SW480 (cell line): ENCODE measurements at places on chromosomes 2 and 18.

DNA sequence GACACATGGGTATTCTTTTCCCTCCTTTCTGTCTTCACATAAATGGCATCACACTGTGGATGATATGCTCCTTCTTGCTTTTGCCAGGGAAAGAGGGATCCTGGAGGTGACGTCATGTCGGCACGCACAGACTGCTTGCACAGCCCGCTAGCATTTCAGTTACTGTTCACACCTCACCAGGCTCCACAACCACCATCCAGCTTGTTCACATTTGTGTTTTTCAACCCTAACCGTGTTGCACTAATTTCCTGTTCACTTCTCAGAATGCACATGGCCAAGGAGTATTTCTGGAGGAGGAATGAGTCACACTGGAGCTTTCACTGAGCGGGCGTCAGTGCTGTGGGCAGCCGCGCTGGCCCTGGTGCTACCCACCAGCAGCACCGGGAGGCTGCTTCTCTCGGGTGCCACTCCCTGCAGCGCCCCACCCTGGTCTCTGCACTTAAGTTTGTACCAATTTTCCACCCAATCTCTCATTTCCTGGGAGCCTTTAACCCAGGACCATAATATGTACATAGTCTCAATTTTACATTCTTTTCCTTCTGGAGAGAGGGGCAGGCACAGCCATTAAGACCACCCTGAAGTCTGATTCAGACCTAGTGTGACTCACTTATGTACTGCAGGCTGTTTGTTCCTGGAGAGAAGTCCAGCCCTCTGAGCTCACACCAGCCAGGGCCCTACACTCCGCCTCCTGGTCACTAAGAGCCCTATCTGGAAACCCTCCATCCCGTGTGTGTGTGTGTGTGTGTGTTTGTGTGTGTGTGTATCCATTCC is 65.1 kb downstream of the MBP start:
- peak; percentile 62 for DNase-seq

DNA sequence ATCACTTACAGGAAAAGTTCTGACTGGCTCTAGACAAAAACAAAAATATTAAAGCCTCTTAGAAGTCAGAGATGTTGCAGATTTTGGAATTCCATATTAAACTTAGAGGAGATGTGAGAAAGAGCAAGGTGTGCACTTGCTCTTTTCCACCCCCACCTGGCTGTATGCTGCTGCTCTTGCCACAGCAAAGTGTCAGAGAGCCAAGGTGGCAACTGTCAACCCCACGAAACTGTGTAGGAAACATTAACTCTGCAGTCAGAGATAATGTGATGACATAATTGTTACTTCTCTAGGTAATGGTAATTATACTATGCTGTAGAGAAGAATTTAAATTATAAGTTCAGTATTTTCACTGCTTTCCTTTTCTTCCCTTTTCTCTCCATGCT is 25.4 kb downstream of the CD8A start:
- DNase-seq: no peak

GRCh38 chr2:241898463-241899270 is 29.1 kb downstream of the RTP5 start:
- DNase-seq: no peak

DNA sequence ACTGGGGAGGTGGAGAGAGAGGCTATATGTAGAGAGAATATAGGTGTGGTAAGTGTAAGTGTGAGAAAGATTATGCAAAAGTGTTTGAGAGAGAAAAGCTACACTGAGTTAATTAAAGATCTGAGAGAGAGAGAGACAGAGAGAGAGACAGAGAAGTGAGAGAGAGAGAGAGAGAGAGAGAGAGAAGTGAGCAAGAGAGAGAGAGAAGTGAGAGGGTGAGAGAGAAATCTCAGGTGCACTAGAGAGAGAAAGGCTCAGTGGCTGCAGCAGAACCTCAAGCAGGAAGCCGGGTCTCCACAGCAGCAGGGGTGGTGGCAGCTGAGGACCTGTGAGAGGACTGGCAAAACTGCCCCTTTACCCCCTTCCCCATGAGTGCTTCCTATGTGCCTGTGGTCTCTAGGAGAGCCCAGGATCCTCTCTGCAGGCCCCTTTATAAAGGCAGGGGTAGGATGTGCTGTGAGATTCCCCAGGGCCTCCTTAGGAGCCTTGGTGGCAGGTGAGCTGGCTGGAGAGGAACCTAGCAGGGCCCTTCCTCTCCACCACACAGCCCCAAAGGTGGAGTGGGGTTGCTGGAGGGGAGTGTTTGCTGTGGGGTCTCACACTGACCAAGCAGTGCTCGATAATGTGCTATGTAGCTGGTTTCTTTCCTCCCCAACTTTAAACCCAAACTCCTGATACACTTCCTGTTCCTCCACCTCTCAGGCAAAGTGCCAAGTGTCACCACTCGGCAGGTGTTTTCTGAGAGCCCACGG is 52.6 kb downstream of the SLC4A5 start:
- DNase-seq: no peak

GRCh38 chr2:40751981-40752380 is 300.1 kb upstream of the SLC8A1 start:
- no peak for DNase-seq

- no peak for DNase-seq
These were observed 8.7 kb upstream of the DSG2 start for GRCh38 chr18:31489311-31489710.

DNA sequence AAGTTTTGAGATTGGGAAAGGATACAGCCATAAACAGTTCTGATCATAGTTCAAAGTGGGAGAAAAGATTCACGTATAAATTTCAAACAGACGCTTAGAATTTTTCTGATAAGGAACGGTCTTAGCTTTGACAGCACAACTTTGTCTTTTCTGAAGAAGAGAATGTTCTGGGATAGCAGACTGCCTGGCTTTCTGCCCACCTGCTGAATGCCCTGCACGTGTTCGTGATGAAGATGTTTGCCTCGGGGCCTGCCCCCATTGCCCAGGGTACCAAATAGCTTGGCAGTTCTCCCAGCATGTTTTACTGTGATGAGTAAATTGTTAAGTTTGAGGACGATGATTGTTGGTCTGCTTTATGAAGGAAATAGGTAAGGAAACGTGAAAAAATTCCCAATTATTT is 4.6 kb downstream of the MRPL33 start:
- DNase-seq: no peak

DNA sequence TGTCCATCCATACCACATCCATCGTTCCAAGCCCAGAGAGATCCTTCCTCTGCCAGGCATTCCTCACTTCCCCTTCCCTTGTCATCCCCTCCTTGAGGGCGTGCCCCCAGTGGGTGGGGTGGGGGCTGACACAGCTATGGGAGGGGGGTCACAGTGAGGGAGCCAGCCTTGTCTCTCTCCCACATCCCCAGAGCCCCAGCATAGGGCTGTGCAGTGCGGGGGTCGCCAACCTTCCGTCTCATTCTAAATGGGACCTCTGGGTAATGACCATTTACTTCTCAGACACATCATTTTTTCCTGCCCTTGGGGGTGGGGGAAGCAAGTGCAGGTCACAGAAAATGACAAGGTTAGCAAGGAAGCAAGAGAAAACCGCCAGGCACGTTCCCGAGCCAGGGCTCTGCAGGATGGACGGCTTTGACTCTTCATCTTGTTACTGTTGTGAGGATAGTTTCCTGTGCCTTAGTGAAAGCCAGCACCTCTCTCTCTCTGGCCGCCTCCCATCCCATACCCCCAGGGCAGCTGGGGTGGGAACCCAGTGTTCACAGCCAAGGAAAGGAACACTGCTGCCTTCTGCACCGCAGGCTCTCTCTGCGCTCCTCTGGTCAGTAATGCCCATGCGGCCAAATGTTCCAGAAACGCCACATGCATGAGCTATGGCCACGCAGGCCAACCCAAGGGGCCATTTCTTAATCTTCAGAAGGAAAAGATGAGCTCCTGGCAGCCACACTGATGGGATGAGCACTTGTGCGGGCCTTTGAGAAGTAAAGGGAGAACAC is 22.7 kb upstream of the OTOS start:
- DNase-seq: no peak

GRCh38 chr2:215982465-215982875 is 30.9 kb downstream of the MREG start:
- no peak for DNase-seq

GRCh38 chr2:68045342-68045741 is 17.5 kb downstream of the C1D start:
- DNase-seq: no peak

- DNase-seq: no peak
These were observed 29.6 kb downstream of the ARL4C start for GRCh38 chr2:234467289-234467688.

- DNase-seq: peak; percentile 54
These were observed 625 bp downstream of the ARPC2 start for GRCh38 chr2:218217360-218218267.

GRCh38 chr2:73896362-73897239 is 3.8 kb downstream of the ACTG2 start:
- no peak for DNase-seq

GRCh38 chr2:165795011-165795410 is 964 bp upstream of the GALNT3 start:
- no peak for DNase-seq

DNA sequence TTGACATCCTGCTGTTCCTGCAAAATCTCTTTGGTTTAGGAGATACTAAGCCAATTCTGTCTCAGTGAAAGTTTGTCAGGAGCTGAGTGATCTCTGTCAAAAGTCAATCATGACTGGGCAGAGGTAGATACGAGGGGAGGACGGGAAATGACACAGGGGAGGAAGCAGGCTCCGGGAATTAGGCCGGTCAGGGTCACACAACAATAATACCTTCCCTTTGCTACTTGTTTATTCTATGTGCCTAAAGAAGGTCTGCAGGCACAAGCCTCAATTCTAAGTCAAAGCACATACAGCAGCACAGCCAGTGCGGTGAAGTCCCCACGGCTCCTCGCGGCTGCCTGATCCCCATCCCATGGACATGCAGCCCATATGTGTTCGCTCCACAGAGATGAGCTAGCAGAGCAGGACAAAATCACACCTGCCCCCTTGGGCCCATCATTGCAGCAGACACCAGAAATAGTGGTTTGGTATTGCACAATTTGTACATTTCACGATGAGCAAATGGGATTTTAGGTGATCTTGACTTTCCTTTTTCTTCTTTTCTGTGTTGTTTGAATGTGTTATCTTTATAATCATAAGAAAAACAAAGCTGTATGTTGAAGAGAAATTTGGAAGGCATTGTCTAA is 141.4 kb downstream of the VAPA start:
- no peak for DNase-seq

GRCh38 chr2:23824777-23825212 is 102.1 kb downstream of the ATAD2B start:
- peak; percentile 61 for DNase-seq

- DNase-seq: no peak
These were observed 119.6 kb downstream of the ZFP36L2 start for GRCh38 chr2:43106559-43107527.

DNA sequence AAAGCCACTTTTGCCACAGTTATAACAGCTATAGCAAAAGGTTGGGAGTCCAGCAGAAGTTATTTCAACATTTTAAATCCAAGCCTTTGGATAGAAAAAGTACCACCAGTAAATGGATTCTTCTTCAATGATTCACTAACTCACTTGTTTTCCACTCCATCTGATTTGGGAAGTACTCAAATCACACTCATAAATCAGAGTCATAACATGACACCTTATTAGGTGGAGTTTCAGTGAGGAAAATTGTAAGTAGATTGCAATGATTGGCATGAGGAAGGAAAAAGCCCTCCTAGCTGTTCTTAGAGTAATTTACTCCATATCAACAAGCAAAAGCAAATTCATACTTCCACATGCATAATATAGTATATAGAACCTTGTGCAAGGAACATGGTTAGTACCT is 132.9 kb downstream of the NR4A2 start:
- DNase-seq: no peak

- no peak for DNase-seq
These were observed 3.7 kb downstream of the ADNP2 start for GRCh38 chr18:80112624-80113248.

GRCh38 chr18:74436158-74436769 is 20.8 kb downstream of the DIPK1C start:
- DNase-seq: no peak

GRCh38 chr2:29317077-29317517 is 201.9 kb downstream of the CLIP4 start:
- DNase-seq: no peak

GRCh38 chr2:163800951-163801381 is 65.2 kb upstream of the FIGN start:
- DNase-seq: peak; percentile 1

DNA sequence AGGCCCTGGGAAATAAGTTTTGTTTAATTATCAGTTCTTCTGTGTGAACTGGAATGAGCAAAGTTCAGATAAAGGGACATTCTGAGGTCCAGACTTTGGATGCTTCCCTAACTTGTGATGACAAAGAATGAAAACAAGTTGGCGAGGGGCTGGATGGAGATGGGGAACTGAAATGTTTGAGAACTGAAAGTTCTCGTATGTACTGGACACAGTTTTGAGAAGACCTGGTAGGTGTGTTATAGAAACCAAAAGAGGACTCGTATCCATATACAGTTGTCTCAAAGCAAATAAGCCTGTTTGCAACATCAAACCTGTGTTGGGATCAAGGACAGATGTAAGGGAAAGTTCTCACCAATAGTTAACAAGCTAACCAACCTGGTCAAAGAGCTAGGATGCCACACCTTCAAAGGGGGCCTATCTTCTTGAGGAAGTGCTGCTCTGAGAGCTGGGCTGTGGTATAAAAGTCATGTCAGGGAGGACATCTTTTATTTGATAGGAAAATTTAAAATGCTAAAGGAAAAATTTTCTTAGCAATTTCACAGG is at the start of gene UPP2:
Gene UPP2 (plus strand): TSS at position 493 of the 543 bp plus-strand sequence. CDS start 188 bp downstream, outside the sequence.
- DNase-seq: no peak

- DNase-seq: peak; percentile 40
These were observed 216.2 kb downstream of the GBX2 start for GRCh38 chr2:235951982-235952381.

- DNase-seq: no peak
These were observed 597.5 kb downstream of the SLC4A3 start for GRCh38 chr2:220224691-220225543.

GRCh38 chr2:36658277-36658748 is 38.2 kb upstream of the VIT start:
- no peak for DNase-seq

GRCh38 chr2:63023444-63023843 is 27.2 kb upstream of the OTX1 start:
- peak; percentile 44 for DNase-seq

DNA sequence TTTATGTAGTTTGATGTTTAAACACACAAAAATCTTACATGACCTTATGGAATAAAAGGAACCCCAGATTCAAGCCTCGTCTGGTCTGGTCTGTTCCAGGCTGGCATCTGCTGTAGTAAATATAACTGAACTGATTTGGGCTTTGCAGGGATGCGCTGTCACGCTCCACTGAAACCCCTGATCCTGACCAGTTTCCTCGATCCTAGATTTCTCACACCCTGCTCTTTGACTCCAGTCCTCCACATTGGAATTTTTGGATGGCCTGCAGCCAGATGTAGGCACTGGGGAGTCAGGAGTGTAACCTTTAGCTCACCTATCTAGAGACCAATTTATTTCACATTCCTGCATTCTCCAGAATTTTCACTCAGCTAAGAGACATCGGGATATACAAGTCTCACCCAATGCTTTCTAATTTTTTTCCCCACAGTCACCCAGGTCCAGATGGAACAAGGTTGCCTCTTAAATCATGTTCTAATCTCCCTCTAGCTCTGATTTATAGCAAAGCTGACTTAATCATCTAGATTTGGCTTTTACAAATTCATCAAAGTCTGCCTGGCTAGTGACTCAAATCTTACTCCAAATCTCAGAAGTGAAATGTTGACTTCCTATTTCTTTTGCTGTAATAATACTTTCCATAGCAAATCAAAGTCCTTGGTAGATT is 219.6 kb downstream of the CD226 start:
- DNase-seq: no peak
